Stimulated activated CD4-positive, alpha-beta T cell treated with anti-CD3 and anti-CD28 coated beads, Interleukin-4, amount 100 ng/mL, for 24 hours (primary cell): ENCODE measurements at places on chromosomes 2 and 18.

GRCh38 chr2:108586631-108587030 lies 52.4 kb downstream of the LIMS1 start:
- no peak for DNase-seq

- DNase-seq, result peak; percentile 30
Measured at GRCh38 chr2:85583667-85584353, 421 bp upstream of the VAMP5 start.

- DNase-seq, result no peak
Measured at GRCh38 chr2:239312081-239312511, 88.7 kb downstream of the HDAC4 start.

GRCh38 chr2:239689410-239689809 lies 288.6 kb upstream of the HDAC4 start:
- no peak for DNase-seq

DNA sequence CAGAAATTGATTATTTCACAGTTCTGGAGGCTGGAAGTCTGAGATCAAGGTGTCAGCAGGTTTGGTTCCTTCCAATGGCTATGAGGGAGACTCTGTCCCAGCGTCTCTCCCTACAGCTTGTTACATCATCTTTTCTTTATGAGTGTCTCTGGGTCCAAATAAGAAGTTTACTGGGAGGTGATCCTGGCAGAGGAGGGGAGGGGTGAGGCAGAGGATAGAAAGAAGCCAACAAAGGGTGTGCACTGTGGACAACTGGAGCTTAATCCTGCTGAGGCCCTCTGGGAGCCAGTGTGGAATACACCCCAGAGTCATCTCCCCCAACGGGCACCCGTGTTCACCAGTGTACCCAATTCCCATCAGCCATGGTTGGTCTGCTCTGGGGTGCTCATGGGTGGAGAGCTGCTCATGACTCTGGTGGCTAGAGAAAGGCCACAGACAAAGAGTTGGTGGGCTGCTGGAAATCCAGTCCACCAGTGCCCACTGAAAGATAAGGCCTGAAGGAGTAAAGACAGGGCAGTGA lies 57.5 kb upstream of the CTLA4 start:
- DNase-seq, result no peak

- DNase-seq, result no peak
Measured at GRCh38 chr18:77220726-77221125, 28.9 kb upstream of the GALR1 start.

- DNase-seq, result no peak
Measured at GRCh38 chr2:175571078-175571653, 389.7 kb upstream of the ATP5MC3 start.

DNA sequence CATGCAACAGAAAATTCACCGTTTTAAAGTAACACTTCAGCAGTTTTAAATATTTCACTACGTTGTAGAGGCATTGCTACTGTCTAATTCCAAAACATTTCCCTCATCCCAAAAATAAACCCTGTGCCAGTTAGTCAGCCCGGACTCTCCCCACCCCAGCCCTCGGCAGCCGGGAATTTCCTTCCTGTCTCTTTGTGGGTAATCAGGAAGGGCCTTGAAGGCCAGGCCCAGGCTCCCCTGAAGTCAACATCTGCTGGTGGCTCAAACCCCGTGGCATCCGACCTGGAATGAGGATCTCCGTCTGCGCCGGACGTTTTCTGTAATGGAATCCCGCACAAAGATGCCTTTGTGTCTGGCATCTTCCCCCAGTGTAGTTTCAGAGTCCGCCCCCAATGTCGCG lies 219.6 kb downstream of the SNTG2 start:
- DNase-seq, result no peak

DNA sequence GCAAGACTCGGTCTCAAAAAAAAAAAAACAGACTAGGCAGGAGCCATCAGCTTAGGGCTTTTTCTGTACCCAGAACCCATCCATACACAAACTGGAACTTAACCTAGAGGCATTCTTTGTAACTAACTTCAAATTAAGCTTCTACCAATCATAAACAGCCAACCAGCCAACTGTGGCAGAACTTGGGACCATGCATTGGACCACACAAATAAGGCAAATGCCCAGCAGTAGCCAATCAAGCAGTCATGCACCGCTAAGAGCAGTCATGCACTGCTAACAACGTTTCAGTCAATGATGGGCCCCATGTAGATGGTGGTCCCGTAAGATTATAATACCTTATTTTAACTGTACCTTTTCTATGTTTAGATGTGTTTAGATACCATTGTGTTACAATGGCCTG lies 22.7 kb downstream of the TUBB6 start:
- no peak for DNase-seq

DNA sequence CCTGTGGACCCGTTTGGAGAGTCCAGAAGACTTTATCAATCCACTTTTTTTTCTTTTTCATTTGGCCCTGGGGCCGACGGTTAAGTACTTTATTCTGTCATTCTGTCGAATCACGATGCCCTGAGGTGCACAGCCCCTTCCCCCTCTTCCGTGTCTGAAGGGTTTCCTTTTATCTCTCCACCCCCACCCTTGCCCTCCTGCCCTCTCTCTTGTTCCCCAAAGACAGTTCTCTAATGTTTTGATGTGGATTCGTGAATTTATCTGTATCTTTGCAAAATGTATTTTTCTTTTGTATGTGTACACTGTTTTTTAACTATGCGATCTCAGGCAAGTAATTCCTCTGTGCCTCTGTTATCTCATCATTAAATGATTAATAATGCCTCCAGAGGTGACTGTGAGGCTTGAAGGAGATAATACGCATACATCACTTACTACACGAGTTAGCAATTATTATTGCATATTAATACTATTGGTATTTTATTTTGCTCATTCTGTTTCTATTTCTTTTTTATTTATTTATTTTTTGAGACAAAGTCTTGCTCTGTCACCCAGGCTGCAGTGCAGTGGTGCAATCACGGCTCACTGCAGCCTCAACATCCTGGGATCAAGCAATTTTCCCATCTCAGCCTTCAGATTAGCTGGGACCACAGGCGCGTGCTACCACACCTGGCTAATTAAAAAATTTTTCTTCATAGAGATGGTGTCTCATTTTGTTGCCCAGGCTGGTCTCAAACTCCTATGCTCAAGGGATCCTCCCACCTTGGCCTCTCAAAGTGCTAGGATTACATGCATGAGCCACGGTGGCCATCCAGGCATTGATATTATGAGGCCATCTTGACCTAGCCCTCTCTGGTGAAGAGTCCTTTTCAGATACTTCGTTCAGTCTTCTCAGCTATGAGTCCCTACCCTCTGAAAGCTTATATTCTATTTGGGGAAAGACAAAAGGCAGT lies 1.4 kb upstream of the CASP8 start:
- no peak for DNase-seq

GRCh38 chr2:128545085-128545484 lies 226.4 kb upstream of the HS6ST1 start:
- no peak for DNase-seq

DNA sequence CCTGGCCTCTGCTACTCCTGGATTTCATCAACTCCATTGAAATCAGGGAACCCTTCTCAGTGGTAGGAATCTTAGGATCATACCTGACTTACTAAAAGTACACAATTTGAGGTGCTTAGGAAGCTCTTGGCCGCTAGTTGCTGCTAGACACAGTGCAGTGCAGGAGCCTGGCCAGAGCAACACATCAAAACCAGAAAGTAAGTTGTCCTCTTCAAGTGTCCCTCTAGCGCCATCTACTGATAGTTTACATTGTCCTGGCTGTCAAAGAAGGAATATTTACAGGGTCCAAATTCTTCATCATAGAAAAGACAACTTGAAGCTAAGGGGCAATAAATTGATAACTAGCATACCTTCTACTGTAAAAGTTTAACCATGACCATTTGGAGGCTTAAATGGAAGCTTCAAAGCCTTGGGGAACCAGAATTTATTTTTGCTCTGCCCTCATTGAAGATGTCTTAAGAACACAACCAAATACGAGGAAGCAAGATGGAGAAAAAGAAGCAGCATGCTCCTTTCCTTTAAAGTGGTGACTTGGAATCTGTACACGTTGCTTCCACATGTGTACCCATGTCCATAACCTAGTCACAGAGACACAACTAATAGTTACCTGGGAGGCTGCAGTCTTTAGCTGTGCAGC lies 889.1 kb upstream of the GCFC2 start:
- DNase-seq, result no peak

DNA sequence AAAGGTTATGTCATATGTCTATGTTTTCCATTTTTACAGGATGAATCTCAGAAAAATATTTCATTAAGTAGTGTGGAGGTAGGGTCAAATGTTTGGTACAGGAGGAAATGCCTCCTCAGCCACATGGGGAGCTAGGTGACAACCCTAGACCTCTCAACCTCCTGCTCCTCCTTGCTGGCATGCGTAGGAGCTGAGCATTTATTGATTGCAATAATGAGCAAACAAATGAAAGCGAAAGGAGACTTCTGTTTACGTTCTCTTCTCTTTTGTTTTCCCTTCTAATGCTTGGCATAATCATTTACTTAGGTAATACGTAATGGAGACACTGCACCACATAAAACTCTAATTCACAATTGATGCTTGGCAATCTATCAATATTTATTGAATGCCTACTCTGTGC lies 95.1 kb upstream of the CCBE1 start:
- no peak for DNase-seq

DNA sequence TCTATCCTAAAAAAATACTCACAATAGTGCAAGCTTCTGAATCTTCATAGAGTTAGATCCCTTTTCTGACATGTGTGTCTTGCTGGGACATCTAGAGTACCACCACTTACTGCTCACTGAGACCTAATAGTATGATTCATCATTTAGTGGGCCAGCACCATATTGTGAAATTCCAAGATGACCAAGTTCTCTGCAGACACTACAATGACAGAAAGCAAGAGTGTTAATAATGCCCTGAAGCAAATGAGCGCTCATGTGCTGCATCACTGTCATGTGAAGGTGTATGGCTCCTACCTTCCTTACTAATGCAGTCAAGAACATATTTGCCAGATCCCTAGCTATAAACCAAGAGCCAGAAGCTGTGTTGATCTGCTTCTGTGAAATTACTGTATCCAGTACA lies 606.2 kb upstream of the NXPH2 start:
- DNase-seq, result no peak

DNA sequence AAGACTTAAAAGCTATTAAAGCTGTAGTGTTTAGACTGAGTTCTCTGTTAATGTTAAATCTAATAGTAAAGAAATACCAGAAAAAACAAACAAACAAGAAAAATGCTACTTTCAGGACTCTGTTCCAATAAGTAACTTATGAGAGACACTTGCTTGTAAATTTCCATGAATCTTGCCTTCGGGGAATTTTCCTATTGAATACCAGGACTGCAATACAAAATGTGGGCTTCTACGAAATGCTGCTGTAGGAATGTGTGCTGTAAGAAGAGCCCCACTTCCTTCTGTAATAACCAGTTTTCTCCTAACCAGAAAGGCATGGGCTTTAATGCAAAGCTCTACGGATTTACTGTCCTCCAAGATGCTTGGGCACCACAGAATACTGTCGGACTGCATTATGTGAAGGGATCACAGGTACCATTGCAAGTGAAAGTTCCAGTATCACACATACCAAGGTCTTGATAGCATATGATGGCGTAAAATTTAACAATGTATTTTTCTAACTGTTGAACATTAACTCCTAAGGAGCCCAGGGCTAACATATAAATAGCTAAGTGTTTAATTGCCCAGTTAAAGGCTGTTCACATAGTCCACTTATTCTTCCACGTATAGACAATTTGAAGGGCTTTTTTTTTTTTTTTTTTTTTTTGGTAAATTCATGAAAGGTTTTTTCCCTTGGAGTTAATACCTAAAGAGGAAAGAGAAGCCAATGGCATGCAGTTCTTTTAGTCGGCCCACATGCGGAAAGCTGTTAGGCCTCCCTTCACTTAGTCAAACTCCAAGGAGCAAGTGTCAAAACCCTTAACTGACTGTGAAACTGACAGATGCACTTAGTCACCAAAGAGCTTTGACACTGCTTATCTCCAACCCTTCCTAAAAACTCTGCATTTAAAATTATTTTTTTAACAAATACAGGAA lies 564.0 kb upstream of the POU3F3 start:
- DNase-seq, result no peak

GRCh38 chr2:235444101-235444597 lies 49.7 kb upstream of the AGAP1 start:
- DNase-seq, result no peak

DNA sequence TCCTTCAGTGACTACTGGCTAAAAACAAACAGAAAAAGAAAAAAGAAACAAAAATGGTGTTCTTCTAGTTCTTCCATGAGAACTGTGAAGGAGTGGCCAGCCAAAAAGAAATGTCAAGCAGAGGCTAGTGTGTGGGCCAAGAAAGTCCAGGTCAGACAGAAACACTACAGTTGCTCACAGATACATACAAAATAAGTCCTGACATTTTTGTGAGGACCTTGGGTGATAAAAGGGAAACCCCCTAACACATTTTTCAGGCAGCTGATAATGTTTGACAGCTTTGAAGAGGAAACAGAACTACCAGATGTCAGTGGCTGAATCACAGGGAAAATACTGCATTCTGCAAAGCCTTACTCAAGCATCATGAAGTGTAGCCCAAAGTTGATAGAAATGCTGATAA lies 28.1 kb downstream of the ARHGAP25 start:
- peak; percentile 41 for DNase-seq

GRCh38 chr18:22411446-22411845 lies 6.3 kb downstream of the CTAGE1 start:
- DNase-seq, result no peak

DNA sequence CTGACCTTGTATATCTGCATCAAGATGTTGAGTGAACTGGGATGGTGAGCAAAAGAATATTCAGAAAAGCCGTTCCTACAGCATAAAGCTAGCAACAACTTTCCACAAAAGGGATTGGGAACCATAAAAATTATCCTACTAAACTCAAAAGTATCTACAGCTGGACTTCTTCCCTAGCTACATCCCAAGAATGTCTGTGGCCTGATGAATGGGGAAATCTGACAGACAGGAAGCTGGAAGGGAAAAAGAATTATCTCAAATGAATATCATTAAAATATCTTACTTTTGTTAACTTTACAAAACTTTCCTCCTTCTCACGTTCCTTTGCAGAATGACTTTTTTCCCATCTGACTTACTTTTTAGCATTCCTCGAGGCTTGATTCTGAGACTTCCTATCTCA lies 150.9 kb downstream of the PDE11A start:
- no peak for DNase-seq

GRCh38 chr2:3427272-3427671 lies 47.8 kb downstream of the TRAPPC12 start:
- no peak for DNase-seq

DNA sequence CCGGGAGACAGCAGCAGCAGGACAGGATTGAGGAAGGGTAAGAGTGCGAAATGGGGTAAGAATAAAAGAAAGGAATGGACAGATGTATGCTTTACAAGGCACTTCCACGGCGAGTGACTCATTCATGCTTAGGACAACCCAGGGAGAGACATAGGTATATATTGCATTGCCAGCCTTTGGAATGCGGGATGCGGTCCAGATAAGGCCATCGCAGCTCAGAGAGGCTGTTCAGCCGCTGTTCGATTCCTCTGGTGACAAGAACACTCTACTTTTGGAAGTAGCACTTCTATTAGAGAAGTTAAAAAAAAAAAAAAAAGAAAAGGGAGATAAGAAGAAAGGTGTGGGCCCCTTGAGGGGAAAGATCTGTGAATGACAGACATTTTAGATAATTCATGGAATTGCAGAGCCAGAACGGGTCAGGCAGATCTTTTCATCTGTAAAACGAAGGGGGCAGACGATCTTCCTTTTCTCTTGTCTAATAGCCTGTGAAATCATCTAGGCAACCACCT lies 819 bp upstream of the NCOA1 start:
- DNase-seq, result peak; percentile 7
